Natural killer cell (primary cell): ENCODE measurements at places on chromosomes 7 and 10. TPM values are rescaled to one million over a fixed set of nuclear protein-coding genes. Genes with fewer than 3 reads are reported as not detected.

GRCh38 chr7:99392659-99393354, 15.6 kb downstream of the PDAP1 start:
- peak; percentile 73 for DNase-seq
- H3K27me3 ChIP-seq: no peaks in the 10 kb centered on the region
- H3K27ac ChIP-seq: peak overlapping the region; percentile 62
- peaks cover 62% of the 10 kb centered on the region for H3K36me3 ChIP-seq

DNA sequence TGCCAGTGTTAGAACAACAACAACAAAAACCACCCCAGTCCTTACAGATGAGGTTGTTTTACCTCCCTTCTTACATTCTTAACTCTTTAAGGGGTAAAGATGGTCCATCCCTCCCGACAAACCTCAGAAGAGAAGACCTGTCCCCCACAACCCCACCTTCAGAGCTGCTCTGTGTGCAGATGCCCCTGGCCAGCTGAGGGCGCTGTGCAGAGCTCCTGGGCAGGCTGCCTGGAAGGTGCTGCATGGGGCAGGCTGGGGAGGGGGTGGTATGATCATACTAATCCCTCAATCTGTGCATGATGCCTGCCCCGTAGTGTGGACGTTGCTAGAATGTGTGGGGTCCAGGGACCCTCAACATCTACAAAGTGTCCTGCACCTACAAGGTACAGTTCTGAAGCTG, 387.1 kb downstream of the INHBA start:
- H3K4me1 ChIP-seq: no peaks in the 10 kb centered on the region
- no peak for DNase-seq
- H3K27ac ChIP-seq: no peak overlapping the region
- H3K36me3 ChIP-seq: no peaks in the 10 kb centered on the region
- H3K27me3 ChIP-seq: no peaks in the 10 kb centered on the region

GRCh38 chr10:807163-807957, 117.9 kb upstream of the DIP2C start:
- no peak for DNase-seq
- H3K36me3 ChIP-seq: peaks cover 31% of the 10 kb centered on the region
- H3K27me3 ChIP-seq: no peaks in the 10 kb centered on the region
- H3K4me1 ChIP-seq: peaks cover 14% of the 10 kb centered on the region
- no peak overlapping the region for H3K27ac ChIP-seq

GRCh38 chr7:1850976-1851571, 181.0 kb downstream of the ELFN1 start:
- H3K27me3 ChIP-seq: no peaks in the 10 kb centered on the region
- H3K27ac ChIP-seq: no peak overlapping the region
- H3K4me3 ChIP-seq: no peak overlapping the region
- peaks cover 29% of the 10 kb centered on the region for H3K4me1 ChIP-seq
- peaks cover 2% of the 10 kb centered on the region for H3K36me3 ChIP-seq

- no peaks in the 10 kb centered on the region for H3K27me3 ChIP-seq
- H3K27ac ChIP-seq: no peak overlapping the region
- no peak for DNase-seq
- H3K36me3 ChIP-seq: no peaks in the 10 kb centered on the region
- H3K4me1 ChIP-seq: no peaks in the 10 kb centered on the region
Observed at GRCh38 chr10:90363799-90364483, 493.9 kb downstream of the HTR7 start.

DNA sequence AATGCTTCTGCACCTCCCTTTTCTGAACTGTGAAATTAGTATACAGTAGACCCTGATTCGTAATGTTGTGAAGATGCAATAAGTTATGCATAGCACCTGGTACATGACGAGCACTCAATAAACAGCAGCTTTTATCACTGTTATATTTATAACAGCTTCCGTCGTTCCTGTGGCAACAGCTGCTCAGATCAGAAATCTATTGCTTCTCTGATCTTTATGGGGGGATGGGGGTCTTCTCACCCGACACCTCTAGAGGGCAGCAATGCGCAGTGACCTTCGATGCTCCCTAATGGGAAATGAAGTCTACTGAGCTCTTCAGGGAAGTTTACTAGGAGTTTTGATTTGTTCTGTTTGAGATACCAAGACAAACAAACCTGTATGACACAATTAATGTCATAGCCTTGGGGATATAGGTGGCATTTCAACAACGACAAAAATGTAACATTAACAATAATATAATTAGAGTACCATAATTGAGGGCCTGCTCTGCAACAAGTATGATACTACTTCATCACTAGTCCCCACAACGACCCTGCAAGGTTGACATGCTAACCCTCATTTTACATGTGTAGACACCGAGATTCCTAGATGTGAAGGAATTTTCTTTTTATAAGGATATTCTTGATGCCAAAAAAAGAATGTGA, 289.6 kb downstream of the SFMBT2 start:
- H3K36me3 ChIP-seq: no peaks in the 10 kb centered on the region
- no peak overlapping the region for H3K4me3 ChIP-seq
- H3K4me1 ChIP-seq: peaks cover 8% of the 10 kb centered on the region
- H3K27ac ChIP-seq: no peak overlapping the region
- peak; percentile 88 for DNase-seq

DNA sequence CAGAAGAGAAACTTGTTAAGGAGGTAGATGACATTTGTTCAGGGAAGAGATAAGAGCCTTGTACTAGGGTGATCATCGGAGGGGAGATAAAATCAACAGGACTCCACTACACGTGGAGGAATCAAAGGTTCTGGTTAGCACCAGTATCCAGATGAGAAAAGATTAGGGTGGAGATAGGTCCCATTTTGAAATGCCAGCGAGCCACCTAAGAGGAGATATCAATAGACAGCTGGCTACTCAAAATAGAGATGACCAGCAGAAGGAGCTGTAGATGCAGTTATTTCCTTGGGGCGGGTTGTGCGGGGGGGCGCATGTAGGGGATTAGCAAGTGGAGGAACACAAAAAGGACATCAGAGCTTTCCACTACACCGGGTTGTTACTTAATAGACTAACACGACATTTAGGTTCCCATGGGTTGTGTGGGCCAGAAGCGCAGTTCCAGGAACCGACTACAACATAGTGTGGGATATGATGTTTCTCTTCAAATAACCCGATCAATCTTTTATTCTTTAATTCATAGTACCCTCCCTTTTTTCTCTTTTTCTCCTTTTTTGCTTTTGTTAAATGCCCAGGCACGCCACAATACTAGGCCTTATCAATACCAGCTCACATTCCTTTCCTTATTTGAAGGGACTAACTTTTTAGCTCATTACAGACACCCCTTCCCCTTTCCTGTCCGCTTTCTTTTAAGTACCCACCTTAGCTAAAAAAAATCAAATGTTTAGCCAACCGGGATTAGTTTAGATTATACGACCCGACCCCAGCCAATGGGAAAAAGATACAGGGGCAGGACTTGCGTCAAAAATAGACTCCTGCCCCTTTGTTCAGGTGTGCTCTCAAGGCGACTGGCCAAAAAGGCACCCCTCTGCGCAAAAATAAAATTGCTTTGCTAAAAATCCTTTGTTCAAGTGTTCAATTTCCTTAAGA, 2.0 kb upstream of the KIF11 start:
- no peaks in the 10 kb centered on the region for H3K36me3 ChIP-seq
- peaks cover 21% of the 10 kb centered on the region for H3K4me1 ChIP-seq
- no peak for DNase-seq
- H3K27ac ChIP-seq: peak overlapping the region; percentile 100

DNA sequence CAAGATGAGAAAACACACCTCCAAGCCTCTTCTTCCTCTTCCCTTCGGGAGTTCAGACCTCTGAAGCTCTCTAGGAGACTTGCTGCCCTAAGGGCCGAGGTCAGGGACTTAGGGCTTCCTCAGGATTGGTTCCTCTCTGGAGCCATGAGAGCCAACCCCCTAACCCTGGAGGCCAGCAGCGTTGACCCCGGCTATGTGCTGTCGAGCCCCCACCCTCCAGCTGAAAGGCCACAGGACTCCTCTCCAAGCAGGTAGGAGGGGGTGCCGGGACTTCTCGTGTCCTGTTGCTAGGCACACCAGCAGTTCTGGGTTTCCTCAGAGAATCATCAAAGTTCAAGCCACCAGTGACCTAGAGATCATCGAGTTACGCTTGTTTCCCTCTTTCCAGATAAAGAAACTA, 87.4 kb downstream of the ARHGAP22 start:
- H3K27me3 ChIP-seq: peaks cover 8% of the 10 kb centered on the region
- no peak overlapping the region for H3K27ac ChIP-seq
- peaks cover 30% of the 10 kb centered on the region for H3K4me1 ChIP-seq
- no peak for DNase-seq
- no peak overlapping the region for H3K4me3 ChIP-seq

- no peaks in the 10 kb centered on the region for H3K36me3 ChIP-seq
- DNase-seq: no peak
- H3K27ac ChIP-seq: no peak overlapping the region
- H3K4me1 ChIP-seq: no peaks in the 10 kb centered on the region
Observed at GRCh38 chr7:30001998-30002397, 12.4 kb upstream of the SCRN1 start.

DNA sequence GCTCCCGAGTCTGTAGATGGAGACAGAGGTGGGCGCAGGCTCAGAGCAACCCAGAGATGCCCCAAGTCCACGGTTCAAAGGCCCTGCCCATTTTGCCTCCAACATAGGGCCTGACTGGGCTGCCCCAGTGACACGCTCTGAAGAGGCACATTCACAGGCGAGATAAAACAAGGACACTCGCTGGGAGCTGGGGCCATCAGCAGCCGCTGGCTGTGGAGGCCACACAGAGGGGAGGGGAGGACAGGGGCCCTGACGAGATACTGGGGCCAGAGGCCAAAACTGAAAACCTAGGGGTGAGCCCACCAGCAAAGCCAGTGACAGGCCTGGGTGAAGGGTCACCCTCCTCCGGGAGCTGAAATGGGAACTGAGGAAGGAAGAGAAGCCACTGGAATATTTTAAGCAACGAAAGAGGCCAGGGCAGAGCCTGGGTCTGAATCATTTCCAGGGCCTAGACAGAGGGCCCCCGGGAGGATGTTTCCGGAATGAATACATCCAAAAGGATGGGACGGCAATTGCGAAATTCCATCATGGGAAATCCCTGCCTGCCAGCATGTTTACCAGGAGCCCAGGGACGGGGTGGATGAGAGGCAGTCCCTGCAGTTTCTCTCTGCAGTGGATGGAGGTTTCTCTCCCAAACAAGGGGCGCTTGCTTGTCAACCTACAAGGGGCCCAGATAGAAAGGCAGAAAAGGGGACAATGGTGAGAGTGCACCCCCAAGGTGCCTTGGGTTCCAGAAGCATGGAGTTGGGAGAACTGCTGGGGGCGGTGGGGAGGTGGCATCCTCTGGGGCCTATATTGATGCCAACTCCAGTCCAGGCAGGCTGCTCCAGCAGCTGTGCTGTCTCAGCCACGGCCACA, 29.0 kb upstream of the HSPA12A start:
- no peak overlapping the region for H3K27ac ChIP-seq
- no peaks in the 10 kb centered on the region for H3K36me3 ChIP-seq
- DNase-seq: no peak

Gene CPXM2
- not detected for total RNA-seq

Gene SLC18A3
- total RNA-seq: not detected

Gene KLF14
- total RNA-seq: not detected

Gene RET
- 0.16 TPM for total RNA-seq

Gene CD36
- 7.0 TPM for total RNA-seq

Gene PKD2L1
- not detected for total RNA-seq

Gene IFIT2
- total RNA-seq: 21.8 TPM

Gene FXYD4
- not detected for total RNA-seq
